Central memory CD8-positive, alpha-beta T cell (primary cell): ENCODE measurements at places on chromosomes 11 and 22.
A peak's percentile ranks its signal among the peaks of the same experiment; 100 is the strongest.

DNA sequence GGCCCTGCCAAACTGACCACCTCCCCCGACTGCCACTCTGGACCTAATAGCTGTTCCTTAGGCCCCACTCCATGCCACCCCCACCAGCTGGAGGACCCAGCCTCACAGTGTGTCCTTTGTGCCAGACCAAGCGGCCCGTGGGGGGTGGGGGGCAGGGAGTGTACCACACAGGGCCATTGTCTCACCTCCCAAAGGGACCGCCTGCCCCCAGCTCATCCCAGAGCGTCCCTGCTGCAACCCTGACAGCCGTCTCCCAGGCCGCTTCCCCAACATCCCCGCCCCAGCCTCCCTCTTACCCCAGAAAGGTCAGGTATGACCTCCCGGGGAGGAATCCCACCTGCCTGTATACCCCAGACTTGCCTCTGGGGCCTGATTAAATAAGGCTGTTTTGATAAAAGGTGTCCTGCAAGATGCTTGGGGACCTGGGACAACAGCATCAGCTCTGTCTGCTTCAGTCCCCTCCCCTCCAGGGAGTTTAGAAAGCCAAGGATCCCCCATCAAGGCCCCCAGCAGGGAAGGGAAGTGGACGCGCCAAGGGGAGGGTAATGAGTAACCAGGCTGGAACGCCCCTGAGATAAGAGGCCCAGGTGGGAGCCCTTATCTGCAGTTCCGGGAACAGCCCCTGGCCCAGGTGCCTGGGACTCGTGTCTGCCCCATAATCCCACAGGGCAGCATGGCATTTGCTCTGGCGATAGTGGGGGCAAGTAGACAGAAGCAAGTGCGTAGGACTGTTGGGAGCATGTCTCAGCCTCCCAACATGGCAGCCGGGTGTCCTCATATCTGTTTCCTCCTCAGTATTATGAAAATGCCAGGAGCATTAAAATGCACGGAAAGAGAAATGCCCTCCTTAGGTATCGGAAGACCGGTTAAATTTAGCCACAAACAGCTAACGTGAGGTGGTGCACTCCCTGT lies 9.0 kb downstream of the CDC42EP1 start:
- no peak for DNase-seq

DNA sequence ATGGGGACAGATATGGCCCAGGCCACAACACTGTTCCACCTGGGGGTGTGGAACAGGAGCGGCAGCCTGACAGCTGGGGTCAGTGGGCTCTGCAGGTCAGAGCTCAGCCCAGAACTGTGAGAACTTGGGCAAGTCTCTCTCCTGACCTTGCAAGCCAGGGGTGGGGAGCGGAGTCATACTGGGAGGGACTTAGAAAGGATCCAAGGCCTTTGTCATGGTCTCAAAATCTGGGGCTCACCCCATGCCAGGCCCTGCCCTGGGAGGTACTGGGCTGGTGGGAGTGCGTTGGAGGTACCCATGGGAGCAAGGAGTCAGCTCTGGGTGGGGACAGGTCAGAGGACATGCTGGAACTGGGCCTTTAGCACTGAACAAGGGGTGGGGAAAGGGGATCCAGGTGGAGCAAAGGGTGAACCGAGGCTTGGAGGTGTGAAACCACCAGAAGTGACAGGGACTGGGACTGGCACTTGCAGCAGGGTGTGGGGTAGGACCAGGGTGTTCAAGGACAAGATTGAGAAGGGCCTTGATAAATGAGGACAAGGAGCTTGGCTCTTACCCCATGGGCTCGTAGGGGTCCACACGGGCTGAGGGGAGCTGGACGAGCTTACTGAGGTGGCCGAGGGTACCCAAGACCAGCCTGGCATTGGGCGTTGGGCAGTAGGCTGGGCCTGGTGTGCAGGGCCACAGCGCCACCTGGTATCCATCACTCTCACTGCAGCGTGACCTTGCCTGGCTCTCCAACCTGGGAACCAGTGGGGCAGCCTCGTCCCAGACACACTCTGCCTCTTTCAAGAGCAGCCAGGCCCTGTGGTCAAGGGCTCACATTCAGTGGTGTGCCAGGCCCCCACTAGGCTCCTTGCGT lies 7.4 kb upstream of the PMM1 start:
- DNase-seq = no peak

GRCh38 chr11:59857439-59858434 lies 8.6 kb downstream of the TCN1 start:
- no peak for DNase-seq

GRCh38 chr11:119704849-119705248 lies 24.2 kb downstream of the NECTIN1 start:
- no peak for DNase-seq

- no peak for DNase-seq
These were observed 77.9 kb downstream of the BTBD10 start for GRCh38 chr11:13384908-13385640.

DNA sequence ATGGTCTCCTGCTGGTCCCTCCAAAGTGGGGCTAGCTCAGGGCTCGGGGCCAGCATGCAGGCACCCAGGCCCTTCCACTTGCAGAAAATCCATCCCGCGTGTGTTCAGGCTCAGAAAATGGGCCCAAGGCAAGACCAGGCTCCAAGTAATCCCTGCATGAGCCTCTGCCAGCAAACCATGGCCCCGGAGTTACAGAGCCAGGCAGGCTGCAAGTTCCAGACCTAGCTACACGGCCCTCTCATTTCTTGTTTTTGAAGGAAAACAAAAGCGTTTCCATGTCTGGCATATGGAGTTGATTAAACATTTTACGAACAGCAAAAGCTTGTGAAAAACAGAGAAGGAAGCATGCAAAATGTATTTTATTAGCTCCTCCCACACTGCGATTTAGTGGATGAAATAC lies 29.7 kb downstream of the KIAA0930 start:
- DNase-seq = no peak

DNA sequence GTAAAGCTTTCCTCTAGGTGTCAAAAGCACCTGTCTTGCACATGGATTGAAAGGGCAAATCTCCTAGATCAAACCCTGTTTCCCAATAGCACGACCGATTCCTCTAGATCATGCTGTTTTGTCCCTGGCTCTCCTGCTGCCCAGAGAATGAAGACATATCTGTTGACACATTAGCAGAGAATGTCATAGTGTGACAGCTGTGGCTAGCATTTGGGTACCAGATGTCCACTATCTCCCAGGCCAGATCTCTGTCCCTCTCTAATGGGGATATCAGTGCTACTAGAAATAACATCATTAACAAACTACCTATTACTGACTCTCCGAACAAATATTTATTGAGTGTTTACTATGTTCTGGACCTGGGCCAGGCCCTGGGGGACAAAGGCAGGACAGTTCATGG lies 72.4 kb upstream of the ISX start:
- no peak for DNase-seq

DNA sequence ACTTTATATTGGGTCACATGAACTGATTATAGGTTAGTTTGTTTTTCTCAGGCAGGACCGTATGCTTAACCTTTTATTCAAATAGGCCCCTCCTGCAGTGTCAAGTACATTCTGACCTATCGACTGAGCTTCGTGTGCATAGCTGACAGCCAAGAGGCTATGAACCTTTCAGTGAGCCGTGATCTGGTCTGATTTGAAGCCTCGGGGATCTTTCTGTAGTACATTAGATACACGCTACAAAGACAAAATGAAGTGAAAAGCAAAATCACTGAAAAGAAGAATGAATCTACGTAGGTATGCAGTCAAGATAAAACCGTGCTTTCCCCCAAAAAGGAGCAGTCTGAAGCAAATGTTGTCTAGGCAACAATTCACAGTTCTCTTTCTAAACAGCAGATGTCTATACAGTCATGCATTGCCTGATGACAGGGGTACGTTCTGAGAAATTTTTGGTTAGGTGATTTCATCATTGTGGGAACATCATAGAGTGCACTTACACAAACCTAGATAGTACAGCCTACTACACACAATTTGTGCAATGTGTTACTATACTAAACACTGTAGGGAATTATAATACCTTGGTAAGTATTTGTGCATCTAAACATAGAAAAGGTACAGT lies 18.1 kb downstream of the JHY start:
- no peak for DNase-seq

GRCh38 chr11:123150882-123151281 lies 44.2 kb downstream of the CLMP start:
- DNase-seq = no peak

- no peak for DNase-seq
These were observed 31.7 kb upstream of the OAF start for GRCh38 chr11:120179057-120179672.

GRCh38 chr11:70498171-70498571 lies 99.8 kb downstream of the CTTN start:
- no peak for DNase-seq

GRCh38 chr22:50228366-50228765 lies 16.5 kb downstream of the TUBGCP6 start:
- no peak for DNase-seq

GRCh38 chr11:92916299-92916698 lies 53.2 kb upstream of the MTNR1B start:
- no peak for DNase-seq

- DNase-seq = peak; percentile 84
These were observed 194.1 kb downstream of the IGLL1 start for GRCh38 chr22:23385678-23386631.
